Activated CD4-positive, CD25-positive, alpha-beta regulatory T cell (primary cell): ENCODE measurements at places on chromosomes 11 and 22.

DNA sequence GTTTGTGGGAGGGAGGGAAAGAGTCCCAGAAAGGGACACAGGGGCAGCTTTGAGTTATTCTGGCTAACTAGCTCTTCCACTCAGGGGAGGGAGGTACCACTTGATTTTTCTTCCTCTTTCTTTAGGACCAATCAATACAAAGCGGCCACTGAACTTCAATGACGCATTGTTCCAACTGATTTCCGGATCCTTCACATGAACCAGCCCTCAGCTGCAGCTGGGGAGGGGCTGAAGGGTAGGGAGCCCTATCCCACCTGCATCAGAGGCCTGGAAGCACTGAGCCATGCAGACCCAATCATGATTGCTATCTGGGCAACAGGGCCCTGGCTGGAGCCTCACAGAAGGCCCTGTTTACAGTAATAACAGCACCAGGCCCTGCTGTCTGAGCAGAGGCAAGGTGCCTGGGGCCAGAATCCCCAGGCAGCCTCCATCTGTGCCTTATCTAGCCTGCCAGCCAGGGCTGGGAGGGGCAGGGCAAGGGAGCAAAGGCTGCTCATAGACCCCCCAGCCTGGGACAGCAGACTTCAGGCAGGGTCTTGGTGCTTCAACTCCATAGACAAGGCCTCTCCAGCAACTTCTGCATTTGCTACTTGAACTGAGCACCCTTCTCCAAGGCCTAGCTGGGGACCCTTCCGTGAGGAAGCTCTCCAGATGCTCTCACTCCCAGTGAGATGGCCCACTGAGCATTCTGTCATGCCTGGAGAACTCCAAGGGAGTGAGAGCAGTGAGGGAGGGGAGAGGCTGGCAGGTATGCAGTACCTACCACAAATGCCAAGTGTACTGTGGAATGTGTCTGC, 22.5 kb downstream of the CLPB start:
- DNase-seq = no peak

DNA sequence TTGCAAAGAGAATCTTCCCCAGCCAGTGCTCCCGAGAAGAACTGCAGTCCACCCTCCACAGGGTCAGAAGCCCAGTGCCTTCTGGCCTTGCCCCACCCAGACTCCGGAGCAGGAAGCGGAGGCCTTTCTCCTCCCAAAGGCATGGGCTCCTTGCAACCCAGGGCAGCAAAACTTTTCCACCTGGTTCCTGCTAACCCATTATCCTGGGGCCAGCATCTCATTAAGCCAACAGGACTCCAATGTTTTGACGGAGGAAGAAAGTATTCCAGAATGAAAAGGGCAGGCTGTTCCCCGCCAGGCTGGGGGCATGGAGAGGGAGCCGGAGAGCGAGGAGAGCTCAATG, 88.1 kb downstream of the RTL6 start:
- no peak for DNase-seq

GRCh38 chr11:40567392-40567791, 892.1 kb downstream of the LRRC4C start:
- DNase-seq = no peak

GRCh38 chr11:125554038-125554437, 15.2 kb upstream of the EI24 start:
- no peak for DNase-seq

GRCh38 chr11:88597387-88597786, 259.9 kb upstream of the CTSC start:
- no peak for DNase-seq

GRCh38 chr22:27990879-27991278, 71.8 kb upstream of the PITPNB start:
- no peak for DNase-seq

DNA sequence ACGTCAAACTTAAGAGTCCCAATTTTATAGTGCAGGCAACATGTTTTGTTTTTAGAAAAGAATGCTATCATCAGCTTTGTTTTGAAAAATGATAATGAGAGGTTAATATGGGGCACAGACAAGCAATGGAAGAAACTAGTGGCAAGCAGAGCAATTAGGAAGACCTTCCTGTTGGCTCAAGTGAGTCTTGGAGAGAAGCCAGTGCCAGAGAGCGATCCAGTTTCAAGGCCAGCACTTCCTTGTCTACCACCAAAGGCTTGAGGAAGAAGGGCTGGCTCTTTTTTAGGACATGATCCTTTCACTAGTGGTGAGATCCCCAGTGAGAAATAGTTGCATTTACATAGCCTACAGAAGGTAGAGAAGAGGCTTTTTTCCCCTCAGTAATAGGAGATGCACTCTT, 1340.7 kb downstream of the LRRC4C start:
- no peak for DNase-seq

DNA sequence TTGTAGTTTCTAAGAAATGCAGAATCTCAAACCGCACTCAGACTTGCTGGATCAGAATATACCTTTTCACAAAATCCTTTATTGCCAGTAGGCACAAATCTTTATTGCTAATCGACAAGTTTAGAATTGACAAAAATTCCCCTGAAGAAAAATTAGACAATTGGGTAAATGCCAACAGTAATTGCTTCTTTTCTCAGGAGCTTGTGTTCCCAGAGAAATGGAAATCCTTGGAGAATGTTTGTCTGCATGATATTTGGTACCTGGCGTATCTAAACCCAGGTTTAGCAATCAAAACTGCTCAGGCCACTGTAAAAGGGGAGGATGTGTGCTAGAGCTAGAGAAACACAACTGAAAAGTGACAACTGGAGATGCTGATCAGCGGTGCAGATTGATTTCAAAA, at the start of gene OR8G5:
OR8G5 (plus strand) TSS at position 301 of the 400 bp plus-strand sequence. CDS start 8,556 bp downstream, outside the sequence.
- no peak for DNase-seq

DNA sequence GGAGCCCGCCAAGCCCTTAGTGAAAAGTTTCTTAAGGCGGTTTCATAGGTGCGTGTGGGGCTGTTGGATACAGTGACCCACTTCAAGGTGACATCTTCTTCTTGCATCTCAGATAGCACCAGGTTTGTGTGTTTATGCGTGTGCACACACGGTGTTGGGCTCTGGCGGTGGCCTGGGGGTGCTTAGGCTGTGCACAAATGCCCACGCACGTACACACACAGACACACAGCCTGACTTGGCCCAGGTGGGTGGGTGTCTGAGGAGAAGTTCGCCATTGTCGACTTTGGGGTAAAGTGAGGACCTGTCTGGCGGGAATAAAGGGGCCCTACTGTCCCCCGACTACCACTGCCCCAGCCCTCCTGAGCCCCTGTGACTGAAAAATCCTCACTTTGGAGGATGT, 103.8 kb downstream of the KCNQ1 start:
- DNase-seq = no peak

- DNase-seq = no peak
Measured at GRCh38 chr11:29183301-29183700, 833.5 kb downstream of the KCNA4 start.

- no peak for DNase-seq
Measured at GRCh38 chr11:56151376-56151775, 8.7 kb downstream of the OR8K5 start.

DNA sequence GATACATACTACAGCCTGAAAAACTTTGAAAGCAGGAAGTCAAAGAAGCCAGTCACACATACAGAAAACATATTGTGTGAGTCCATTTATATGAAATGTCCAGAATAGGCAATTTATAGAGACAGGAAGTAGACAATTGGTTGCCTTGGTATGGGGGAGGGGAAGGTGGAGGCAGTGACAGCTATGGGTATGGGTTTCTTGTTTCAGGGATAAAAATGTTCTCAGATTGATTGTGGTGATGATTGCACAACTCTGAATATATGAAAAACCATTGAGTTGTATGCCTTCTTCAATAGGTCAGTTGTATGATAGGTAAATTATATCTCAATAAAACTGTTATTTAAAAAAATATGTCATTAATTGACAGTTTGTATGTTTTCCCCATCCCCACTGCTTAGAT, 137.6 kb downstream of the SNX19 start:
- no peak for DNase-seq

DNA sequence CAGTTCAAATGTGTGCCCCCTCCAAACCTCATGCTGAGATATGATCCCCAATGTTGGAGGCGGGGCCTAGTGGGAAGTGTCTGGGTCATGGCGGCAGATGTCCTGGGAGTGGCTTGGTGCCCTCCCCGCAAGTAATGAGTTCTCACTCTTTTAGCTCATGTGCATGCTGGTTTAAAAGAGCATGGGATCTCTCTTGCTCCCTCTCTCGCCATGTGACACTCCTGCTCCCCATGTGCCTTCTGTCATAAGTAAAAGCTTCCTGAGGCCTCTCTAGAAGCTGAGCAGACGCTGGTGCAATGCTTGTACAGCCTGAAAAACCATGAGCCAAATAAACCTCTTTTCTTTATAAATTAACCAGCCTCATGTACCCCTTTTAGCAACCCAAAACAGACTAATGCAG, 98.8 kb downstream of the SGSM3 start:
- no peak for DNase-seq

DNA sequence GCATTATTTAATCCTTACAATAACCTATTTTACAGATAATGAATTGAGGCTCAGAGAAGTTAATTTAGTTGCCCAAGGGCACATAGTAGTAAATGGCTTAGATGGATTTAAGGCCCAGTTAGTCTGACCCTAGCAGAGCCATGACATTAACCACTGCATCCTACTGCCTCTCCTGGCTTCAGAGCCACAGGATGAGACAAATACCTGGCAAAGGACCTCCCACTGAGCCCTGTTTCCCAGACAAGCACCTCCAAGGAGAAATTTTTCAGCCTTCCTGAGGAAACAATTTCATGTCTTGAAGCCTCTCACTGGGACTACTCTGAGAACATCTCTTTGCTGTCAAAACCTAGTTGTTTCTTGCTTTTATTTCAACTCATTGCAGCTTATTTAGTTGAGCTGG, 28.4 kb downstream of the IZUMO1R start:
- DNase-seq = no peak

DNA sequence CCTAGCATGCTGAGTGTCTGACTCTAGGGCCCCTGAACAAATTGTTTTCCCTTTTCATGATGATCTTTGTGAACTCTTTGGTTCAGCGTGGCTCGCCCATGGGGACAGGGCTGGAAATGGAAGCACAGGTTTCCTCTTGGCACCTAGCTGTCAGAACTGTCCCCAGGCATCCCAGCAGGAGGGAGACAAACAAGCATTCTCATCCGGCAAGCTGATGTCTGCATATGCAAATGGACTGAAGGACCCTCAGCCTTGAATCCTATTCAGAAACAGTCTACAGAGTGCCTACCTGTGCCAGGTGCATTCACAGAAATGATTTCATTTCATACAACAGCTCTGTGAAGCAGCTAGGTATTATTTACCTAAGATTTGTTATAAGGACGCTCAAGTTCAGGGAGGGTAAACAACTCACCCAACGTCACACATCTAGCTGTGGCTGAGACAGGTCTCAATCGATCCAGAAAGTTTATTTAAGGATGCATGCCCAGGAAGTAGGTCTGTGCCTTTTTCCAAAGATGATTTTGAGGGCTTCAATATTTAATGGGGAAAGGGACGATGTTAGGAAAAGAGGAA, 176.4 kb downstream of the KIRREL3 start:
- no peak for DNase-seq

DNA sequence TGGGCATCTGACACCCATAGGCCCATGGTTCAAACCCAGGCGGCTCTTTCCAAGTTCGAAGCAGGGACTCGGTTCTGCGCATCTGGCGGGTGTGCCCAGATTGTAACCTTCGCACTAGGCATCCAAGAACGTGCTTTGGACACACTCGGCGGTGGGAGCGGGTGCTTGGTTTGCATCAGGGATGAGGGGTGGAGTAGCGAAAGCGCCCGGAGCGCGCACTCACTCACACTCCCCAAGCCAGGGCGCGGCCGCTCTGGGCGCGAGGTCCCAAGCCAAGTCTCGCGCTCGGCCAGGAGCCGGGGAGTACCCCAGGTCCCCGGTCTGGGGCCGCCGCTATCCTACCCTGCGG, 243 bp upstream of the SYT9 start:
- DNase-seq = no peak

DNA sequence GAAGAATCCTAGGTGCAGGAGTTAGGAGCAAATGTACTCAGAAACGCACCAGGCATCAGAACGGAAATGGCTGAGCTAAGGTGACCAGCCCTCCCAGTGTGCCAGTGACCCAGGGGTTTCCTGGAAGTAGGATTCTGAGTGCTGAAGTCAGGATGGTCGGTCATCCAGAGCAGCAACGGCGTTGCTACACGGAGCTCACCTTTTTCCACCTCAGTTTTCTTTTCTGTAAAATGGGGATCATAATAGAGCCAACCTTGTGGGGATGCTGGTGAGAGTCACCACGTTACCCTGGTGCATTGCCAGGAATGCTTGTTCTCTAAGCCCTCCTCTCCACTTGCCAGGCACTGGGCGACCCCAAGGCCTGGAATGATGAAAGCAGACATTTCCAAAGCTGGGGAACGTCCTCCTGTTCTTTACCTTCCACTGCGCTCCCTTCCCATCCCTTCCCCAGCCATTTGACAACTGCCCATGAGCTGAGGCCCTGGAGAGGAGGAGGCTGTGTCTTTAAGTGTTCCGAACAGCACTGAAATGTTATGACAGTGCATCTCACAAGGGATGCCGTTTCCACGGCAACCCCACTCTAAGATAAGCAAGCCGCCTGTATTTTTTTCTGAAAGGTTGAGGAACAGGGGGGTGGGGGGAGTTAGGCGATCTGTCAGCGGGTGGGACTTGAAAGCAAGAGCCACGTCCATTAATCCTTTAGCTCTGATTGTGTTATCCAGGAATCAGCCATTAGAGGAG, 66.8 kb downstream of the TSPAN18 start:
- DNase-seq = no peak

GRCh38 chr11:72693271-72693968, 19.2 kb upstream of the PDE2A start:
- DNase-seq = no peak

DNA sequence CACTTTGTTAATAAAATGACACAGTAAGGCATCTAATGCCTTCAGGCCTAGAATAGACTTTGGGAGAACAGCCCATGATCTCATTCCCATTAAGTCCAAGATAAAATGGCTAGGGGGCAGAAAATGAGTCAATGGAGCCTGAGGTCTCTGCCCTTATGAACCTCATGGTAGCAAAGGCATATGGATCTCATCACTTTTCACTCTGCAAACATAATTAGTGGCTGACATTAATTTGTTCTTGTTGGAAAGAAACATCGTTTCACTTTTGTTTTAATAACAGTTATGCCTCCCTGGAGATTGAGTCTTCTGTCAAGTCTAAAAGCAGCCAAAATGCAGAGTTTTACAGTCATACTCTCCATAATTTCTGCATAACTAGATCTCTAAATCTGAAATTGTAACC, 111.8 kb upstream of the API5 start:
- DNase-seq = no peak

GRCh38 chr11:125945797-125946520, at the start of gene VSIG10L2:
Gene VSIG10L2 (plus strand): TSS chr11:125946044. CDS start chr11:125946056, 12 bp downstream.
- DNase-seq = no peak

DNA sequence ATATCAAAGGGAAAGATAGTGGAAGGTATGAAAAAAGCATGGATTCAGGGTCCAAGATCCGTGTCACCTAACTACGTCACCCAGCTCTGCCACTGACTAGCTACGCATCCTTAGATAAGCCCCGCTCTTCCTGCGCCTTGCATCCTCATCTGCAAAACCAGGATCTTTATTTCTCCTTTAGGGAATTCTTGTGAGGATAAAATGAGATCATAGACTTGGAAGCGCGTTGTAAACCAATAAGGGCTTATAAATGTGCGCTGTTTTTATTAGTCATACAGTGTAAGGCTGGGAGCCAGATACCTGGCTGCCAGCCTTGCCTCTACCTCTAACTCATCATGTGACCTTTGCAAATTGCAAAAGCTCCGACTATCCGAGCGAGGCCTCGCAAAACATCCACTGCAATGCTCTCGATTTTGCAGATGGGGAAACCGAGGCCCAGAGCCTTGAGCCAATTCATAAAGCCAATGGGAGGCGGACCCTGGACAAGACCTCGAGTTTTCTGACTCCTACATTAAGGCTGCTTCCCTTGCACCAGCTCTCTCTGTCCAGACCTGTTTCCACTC, 753 bp downstream of the PRPF19 start:
- DNase-seq = no peak
